Activated CD4-positive, alpha-beta T cell treated with anti-CD3 and anti-CD28 coated beads for 24 hours (primary cell): ENCODE measurements at places on chromosomes 13 and 19.

- no peak for DNase-seq
Measured at GRCh38 chr13:61247149-61247936, 168.3 kb downstream of the PCDH20 start.

GRCh38 chr19:48333467-48334384, 8.4 kb downstream of the EMP3 start:
- peak; percentile 89 for DNase-seq

DNA sequence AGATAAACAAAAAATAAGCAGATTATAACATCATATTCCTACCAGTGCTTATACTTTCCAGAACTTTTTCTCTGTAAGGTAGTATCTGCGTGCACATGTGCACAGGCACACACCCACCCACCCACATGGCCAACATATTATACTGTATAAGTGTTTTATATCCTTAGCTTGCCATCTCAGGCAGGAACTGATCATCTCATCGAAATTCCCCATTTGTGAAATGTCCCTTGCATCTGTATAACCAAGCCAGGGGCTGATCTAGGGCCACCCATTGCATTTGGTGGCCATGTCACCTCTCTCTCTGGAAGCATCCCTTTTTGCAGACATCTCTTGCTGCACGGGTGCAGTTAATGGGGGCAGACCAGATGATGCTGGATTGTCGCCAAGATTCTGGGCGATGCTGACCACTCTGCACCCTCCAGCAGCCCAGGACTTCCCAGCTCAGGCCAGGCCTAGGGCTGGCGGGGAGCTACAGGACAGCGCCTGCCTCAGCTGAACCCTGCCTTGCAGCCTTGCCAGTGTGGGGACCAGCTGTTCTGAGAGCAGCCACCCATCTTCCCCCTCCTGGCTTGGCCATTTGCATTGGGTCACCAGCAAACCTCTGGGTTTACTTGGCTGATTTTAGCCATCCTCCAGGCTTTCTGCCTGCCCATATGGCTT, 95.9 kb downstream of the SLC7A1 start:
- DNase-seq = no peak

DNA sequence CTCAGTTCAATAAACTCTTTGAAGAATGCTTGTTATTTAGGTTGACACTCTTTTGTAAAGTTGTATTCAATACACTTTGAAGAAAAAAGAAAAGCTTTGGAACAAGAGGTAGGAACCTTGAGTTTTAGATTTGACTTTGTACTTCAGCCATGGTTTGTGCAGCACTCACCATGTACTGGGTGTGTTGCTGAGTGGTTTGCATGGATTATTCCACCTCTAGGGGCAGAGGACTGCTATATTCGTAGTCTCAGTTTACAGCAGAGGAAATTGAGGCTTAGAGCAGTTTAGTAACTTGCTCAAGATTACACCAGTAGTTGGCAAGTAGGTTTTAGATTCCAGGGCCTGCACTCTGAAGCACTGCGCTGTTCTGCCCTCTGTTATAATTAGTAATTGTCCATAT, 68.8 kb downstream of the DNAJC3 start:
- no peak for DNase-seq

DNA sequence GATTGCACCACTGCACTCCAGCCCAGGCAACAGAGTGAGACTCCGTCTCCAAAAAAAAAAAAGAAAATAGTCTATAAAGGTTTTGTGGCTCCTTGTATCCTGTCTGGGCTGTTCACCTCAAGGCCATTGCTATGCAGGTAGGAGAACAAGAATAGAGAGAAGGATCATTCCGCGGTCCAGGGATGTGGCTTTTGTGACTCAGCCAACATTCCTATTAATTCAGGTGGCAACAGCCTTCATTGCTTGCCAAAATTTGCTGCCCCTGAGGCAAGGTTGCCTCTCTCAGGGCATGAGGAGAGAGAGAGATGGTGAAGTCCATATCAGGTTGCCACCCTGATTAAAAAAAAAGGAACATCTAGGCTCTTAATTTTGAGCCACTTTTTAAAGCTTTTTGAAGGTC, 8.0 kb downstream of the ZNF551 start:
- no peak for DNase-seq

DNA sequence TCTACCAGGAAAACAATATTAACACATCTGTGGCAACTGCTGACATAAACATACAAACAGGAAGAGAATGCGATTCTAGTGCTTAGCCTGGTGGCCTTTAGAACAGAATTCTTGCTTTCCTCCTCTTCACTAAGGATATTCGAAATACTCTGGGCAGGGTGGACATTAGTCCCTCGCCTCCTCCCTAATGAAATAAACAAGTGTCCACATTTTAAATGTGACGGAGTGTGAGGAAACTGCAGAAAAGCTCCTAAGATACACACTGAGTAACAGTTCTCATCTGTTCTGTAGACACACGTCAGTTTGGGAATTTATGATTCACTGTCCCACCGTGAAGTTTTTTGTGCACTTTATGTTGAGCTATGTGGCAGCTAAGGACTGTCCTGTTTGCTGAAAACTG, 639 bp downstream of the STARD13 start:
- no peak for DNase-seq

DNA sequence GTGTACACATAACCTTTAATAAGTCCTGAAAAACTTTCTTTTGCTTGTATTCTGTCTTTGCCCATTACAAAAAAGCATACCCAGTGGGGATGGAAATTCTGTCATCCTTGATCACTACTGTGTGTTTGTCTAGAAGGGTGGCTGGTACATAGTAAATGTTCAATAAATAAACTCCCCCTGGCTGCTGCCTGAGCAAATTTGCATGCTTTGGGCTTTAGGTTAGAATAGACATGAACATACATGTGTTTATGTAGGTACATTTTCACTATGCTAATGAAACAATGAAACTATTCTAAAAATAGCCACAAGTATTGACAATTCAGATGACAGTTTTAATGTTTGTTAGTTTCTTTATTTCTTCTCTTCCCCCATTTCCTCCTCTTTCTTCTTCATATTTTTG, 36.1 kb downstream of the TNFSF13B start:
- DNase-seq = no peak

DNA sequence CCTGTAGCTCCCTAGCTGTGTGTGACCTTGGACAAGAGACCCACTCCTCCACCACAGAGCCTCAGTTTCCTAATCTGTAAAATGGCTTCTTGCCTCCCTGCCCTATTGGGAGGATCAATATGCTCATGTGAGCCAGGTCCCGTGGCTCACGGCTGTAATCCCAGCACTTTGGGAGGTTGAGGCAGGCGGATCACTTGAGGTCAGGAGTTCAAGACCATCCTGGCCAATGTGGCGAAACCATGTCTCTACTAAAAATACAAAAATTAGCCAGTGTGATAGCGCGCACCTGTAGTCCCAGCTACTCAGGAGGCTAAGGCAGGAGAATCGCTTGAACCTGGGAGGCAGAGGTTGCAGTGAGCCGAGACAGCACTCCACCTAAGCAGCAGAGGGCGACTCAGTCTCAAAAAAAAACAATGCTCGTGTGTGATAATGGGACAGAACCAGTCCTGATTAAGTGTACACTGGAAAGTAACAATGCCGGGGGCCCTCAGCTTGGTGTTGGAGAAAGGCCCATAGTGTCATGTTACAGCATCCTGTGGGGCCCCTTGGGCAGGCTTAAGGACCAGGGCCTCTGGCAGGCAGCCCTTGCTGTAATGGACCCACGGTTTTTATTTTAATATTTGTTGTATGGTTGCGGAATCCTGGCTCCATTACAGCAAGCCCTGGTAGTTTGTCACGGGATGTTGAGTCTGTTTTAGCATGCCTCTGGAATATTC, 6.8 kb downstream of the RPS11 start:
- DNase-seq = no peak

DNA sequence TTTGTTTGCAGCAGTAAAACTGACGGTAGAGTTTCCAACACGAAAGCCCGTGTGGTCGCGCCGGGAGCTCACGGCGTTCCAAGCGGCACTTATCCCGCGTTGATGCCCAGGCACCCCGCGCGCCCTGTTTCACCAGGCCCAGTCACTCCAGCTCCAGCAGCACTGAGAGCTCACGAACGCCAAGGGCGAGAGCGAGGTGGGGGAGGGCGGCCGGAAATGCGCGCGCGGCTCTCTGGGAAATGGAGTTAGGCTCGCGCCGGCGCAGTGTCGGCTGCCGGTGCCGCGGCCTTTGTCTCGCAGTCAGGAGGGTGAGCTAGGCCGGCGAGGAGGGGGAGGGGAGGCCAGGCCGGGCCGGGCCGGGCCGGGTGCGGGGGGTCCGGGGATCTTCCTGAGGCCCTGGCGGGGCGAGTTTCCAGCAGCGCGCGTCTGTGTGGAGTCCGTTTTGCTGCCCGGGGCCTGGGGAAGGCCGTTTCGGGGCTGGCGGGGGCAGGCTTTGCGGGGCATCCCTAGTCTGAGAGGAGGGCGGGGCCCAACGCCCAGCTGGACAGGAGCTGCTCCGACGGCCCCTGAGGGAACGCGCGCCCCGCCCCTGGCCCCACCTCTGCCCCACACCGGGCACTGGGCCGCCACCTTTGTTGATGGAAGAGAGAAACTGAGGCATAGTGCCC, at the start of gene ZNF135:
TSS of gene ZNF135 (plus strand) at position 280 of the 668 bp plus-strand sequence. CDS start 721 bp downstream, outside the sequence.
- DNase-seq = peak; percentile 23

DNA sequence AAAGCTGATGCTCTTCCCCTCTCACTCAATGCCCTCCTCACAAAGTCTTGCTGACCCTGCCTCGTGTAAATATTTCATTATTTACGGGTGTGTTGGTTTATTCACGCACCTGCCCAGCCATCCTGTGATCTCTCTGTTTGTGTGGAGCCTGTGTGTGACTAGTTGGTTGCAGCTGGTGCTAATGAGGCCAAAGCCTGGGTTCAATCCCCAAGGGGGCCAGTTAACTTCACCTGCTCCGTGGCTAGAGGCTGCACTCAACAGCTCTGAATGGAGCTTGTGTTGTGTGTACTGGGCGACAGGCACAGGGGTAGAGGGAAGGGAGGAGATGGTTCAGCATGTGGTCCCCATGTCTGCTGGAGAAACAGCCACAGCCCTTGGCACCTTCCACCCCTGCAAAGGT, 109.5 kb downstream of the DNAJC15 start:
- DNase-seq = no peak

DNA sequence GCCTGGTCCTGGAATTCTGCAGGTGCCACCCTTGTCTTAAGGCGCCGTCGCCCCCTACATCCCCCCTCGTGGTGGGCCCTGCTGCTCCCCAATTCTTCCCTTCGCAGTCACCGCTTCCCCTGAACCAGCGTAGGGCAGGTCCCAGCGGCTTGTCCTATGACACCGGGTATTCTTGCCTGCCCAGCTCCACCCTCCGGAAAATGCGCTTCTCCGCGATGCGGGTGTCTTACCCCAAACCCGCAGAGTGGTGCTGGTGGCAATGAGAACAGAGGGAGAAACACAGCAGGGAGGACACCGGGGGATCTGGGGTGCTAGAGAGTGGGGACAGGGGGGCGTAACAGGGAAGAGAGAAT, 9.0 kb downstream of the ZNF808 start:
- DNase-seq = peak; percentile 17

GRCh38 chr13:110312339-110313031, 5.4 kb downstream of the COL4A2 start:
- no peak for DNase-seq

GRCh38 chr19:45800070-45800553, 7.5 kb upstream of the DMWD start:
- DNase-seq = no peak

- DNase-seq = no peak
Measured at GRCh38 chr19:3375221-3376090, 9.1 kb downstream of the NFIC start.

GRCh38 chr19:4473763-4474513, 1.8 kb downstream of the HDGFL2 start:
- DNase-seq = no peak

- no peak for DNase-seq
Measured at GRCh38 chr19:39705578-39706188, 1.4 kb downstream of the LGALS14 start.

DNA sequence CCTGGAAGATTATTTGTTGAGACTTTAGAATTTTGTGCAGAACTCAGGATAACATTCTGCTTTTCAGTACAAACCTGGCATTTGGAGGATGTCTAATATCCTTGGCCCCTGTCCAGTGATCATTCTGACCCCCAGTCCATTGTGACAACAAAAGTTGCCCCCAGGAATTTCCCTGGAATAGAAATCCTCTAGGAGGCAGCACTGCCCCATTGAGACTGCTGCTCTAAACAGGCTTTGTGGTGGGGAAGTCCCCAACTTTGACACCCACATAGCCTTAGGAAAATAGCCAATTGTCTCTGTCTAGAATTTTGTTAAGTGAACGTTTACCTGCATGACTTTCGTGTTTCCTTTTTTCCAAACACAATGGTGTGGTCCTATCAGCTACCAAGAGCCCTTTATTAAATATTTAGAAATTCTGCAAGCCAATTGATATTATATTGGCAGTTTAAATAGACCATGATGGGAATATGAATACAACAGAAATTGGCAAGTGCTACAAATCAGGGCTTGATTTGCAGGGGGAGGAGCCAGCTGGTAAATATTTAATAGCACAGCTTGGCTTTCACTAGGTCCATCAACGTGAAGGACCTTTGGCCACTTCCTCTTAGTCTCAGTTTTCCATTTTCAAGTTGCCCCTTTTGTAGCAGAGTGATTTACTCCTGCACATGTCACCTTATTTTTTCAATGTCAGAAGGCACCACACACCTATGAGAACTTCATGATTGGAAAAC, 451.7 kb downstream of the EFNB2 start:
- no peak for DNase-seq

DNA sequence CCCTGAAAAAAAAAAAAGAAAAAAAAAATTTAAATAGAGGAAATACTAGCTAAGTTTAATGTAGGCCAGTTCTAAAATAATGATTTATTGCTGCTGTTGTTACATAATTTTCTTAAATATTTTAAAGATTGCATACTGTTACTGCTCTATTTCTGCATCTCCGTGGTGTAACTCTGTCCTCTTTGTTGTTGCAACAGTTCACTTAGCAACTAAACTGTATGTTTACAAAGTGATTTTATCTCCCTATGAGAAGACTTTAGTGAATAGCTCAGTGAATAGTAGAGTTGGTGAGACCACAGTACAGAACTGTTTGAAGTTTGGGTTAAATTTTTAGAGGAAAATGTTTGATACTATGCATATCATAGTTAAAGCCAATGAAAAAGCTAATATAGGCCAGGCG, 19.4 kb downstream of the BRCA2 start:
- DNase-seq = no peak

GRCh38 chr13:76958841-76959432, 10.6 kb downstream of the ACOD1 start:
- DNase-seq = no peak

DNA sequence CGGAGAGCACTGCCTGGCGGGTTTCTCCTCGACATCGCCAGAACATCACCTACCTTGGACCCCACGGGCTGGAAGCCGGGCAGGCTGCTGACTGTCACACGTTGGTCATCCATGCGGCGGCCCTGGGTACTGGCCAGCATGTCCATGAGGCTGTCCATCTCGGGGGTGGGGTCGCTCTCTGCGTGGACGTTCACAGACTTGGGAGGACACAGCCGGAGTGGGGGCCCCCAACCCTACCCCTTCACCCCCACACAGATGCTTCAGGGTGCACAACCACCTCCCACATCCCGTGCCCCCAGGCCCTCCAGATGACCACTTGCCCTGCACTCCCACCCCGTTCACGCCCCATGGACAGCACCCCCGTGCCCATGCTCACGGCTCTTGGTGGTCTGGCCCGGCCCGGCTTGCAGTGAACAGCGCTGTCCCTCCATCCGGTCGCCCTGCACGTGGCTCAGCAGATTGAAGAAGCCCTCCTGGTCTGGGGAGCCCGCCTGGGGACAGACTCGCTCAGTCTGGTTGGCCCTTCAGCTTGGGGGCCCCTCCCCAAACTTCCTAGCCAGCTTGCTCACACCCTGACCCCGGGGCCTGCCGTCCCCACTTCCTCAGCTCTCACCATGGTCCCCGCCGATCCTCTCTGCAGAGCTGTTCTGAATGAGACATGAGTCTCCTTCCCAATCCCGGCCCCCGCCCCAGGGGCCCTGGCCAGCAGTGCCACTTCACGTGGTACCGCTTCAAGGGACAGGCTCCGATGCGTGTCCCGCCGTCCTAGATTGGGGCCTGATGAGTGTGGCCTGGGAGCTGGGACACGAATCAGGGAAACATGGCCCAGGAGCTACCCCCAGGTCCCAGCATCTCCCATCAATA, 947 bp downstream of the PCP2 start:
- DNase-seq = no peak
